ENCODE measurements at places on chromosomes 1 and 21. TPM values are rescaled to one million over a fixed set of nuclear protein-coding genes. Genes with fewer than 3 reads are reported as not detected.

FCGR2B gene
- total RNA-seq: 68.6 TPM

- no peak for DNase-seq
- H3K4me1 ChIP-seq: no peaks in the 10 kb centered on the region
- no peaks in the 10 kb centered on the region for H3K27me3 ChIP-seq
- H3K36me3 ChIP-seq: no peaks in the 10 kb centered on the region
These were observed 101.0 kb upstream of the CASZ1 start for GRCh38 chr1:10897321-10897980.

AMY1B gene
- not detected for total RNA-seq

GRCh38 chr21:42009018-42009830 lies 936 bp downstream of the ZBTB21 start:
- no peaks in the 10 kb centered on the region for H3K36me3 ChIP-seq
- no peaks in the 10 kb centered on the region for H3K27me3 ChIP-seq
- H3K4me1 ChIP-seq: peaks cover 5% of the 10 kb centered on the region
- peak; percentile 80 for DNase-seq
- peak overlapping the region; percentile 95 for H3K27ac ChIP-seq

Measured in aorta (tissue), 5 donors.